NCI-H2171 (cell line): ENCODE measurements at places on chromosomes 16 and 17.

- DNase-seq = peak; percentile 71
These were observed 8.9 kb downstream of the NHERF2 start for GRCh38 chr16:2035431-2036199.

- no peak for DNase-seq
These were observed 119.2 kb downstream of the AXIN2 start for GRCh38 chr17:65442250-65442649.

DNA sequence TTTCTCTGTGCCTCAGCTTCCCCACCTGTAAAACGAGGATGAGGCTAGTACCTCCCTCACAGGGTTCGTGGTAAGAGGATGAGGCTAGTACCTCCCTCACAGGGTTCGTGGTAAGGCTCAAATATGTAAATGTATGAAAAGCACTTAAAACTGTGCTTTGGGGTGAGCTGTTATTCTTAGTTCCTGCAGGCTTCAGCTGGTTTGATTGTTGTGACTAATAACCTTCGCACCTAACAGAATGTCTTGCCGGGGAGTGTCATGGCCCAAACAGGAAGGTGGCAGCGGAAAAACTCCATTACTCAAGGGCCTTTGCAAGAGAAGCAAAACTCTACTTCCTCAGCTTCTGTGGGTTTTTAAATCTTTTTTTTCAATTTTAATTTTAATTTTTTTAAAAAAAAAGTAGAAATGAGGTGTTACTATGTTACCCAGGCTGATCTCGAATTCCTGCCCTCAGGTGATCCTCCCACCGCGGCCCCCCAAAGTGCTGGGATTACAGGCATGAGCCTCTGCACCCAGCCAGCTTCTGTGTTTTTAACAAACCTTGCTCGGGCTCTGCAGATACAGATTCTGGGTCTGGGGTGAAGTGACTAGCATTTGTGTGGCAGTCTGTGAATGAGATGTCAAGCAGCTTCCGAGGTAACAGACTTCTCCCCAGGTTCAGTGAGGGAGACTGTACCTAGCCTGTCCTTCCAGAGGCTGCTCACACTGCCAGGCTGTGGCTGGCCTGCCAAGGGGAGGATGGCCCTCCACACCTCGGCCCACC, 103.0 kb downstream of the RAB11FIP4 start:
- DNase-seq = no peak

- DNase-seq = no peak
These were observed 27.5 kb downstream of the CDYL2 start for GRCh38 chr16:80776856-80777255.

- DNase-seq = no peak
These were observed 2.2 kb downstream of the LASP1 start for GRCh38 chr17:38872027-38872511.
